ENCODE measurements at places on chromosomes 2 and 18. TPM values are rescaled to one million over a fixed set of nuclear protein-coding genes. Genes with fewer than 3 reads are reported as not detected.

Gene RIF1
- 55.0 TPM for total RNA-seq

DNA sequence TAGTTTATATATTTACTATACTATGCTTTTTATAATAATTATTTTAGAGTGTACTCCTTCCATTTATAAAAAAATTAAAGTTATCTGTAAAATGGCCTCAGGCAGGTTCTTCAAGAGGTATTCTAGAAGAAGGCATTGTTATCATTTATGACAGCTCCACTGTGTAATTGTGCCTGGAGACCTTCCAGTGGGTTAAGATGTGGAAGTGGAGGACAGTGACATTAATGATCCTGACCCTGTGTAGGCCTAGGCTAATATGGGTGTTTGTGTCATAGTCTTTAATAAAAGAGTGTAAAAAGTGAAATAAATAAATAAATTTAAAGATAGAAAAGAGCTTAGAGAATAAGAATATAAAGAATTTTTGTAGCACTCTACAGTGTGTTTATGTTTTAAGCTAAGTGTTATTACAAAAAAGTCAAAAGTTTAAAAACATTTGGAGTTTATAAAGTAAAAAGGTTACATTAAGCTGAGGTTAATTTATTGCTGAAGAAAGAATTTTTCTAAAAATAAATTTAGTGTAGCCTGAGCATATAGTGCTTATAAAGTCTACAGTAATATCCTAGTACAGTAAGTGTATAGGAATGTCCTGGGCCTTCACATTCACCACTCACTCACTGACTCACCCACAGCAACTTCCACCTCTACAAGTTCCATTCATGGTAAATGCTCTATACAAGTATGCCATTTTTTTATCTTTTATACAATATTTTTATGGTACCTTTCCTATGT lies 190.0 kb upstream of the SESTD1 start:
- H3K27ac ChIP-seq: no peak overlapping the region
- H3K36me3 ChIP-seq: no peaks in the 10 kb centered on the region
- H3K4me1 ChIP-seq: no peaks in the 10 kb centered on the region
- no peaks in the 10 kb centered on the region for H3K27me3 ChIP-seq

DNA sequence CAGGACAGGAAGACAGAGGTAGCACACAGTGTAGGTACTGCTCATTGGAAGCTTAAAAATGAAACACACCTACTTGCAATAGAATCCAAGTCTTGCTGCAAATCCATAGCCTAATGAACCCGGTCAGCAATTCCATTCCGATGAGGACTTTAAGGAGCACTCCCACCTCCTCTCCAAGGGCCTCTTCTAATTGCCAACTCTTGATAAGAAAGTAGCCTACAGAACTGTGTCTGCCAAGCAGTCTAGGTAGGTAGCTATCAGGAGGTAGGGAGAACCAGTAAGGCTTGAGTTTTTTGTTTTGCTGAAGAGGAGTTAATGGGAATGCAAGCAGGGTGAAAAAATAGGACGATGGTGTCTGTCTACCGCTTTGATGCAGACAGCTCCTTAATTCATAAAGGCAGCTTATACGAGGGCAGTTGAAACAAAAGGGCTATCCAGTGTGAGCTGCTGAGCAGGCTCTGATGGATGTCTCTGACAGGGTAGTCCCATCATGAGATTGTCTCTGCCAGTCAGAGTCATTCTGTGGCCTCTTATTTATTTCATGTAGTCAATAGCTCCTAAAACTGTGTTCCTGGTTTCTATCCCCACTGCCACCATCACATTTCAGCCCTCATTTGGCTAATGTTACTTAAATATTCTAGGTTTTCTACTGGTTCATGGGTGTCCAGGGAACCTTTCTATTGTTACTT lies 155.6 kb upstream of the DNMT3A start:
- H3K36me3 ChIP-seq: peaks cover 6% of the 10 kb centered on the region
- no peak overlapping the region for H3K27ac ChIP-seq
- no peak overlapping the region for H3K4me3 ChIP-seq

DNA sequence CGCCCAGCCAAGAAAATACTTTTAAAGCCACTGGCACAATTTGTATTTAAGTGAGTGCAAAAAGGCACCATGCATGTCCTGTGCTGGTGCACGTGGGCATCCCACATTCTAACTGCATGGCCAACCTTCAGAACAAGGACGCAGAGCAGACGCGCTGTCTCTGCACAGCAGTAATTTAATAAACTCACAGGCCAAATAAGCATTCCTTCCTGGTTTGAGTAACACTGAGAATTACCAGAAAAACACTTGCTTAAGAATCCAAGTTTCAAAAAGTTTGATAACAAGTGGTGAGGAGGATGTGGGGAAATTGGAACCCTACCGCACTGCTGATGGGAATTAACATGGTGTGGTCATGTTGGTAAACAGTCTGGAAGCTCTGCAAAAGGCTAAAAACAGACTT lies 38.7 kb downstream of the RPL31 start:
- no peak for DNase-seq
- peaks cover 7% of the 10 kb centered on the region for H3K36me3 ChIP-seq
- H3K4me3 ChIP-seq: no peak overlapping the region

- H3K4me1 ChIP-seq: peaks cover 6% of the 10 kb centered on the region
- H3K27me3 ChIP-seq: no peaks in the 10 kb centered on the region
- H3K4me3 ChIP-seq: no peak overlapping the region
- H3K36me3 ChIP-seq: no peaks in the 10 kb centered on the region
- no peak overlapping the region for H3K27ac ChIP-seq
- DNase-seq: no peak
These were observed 209.0 kb upstream of the KYNU start for GRCh38 chr2:142668420-142668819.

GRCh38 chr2:1995584-1995983 lies 251.3 kb upstream of the PXDN start:
- H3K4me1 ChIP-seq: no peaks in the 10 kb centered on the region
- no peaks in the 10 kb centered on the region for H3K36me3 ChIP-seq
- no peak for DNase-seq

DNA sequence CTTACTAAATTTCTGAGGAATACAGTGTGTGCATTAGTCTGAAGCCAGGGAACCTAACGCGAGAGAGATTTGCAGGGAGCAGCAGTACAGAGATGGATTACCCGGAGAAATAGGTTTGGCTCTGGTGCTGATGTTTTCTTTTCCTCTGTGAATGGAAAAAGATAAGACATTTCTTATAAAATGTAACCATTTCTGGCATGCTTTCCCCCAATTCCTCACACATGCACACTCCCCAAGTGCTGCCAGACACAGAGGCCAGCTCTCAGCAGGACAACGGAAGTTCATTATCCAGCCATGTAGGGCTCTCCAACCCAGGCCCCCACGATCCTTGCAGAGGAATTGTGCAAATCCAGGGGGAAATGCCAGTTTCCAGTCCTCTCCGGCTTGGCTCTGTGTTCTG lies 224.5 kb upstream of the MGAT5 start:
- H3K36me3 ChIP-seq: no peaks in the 10 kb centered on the region
- DNase-seq: no peak
- no peak overlapping the region for H3K4me3 ChIP-seq
- peaks cover 8% of the 10 kb centered on the region for H3K4me1 ChIP-seq
- no peak overlapping the region for H3K27ac ChIP-seq

- H3K27ac ChIP-seq: peak overlapping the region; percentile 72
- DNase-seq: no peak
- H3K4me1 ChIP-seq: peaks cover 17% of the 10 kb centered on the region
- peaks cover 49% of the 10 kb centered on the region for H3K36me3 ChIP-seq
These were observed 10.1 kb downstream of the SRSF7 start for GRCh38 chr2:38740851-38741731.

DNA sequence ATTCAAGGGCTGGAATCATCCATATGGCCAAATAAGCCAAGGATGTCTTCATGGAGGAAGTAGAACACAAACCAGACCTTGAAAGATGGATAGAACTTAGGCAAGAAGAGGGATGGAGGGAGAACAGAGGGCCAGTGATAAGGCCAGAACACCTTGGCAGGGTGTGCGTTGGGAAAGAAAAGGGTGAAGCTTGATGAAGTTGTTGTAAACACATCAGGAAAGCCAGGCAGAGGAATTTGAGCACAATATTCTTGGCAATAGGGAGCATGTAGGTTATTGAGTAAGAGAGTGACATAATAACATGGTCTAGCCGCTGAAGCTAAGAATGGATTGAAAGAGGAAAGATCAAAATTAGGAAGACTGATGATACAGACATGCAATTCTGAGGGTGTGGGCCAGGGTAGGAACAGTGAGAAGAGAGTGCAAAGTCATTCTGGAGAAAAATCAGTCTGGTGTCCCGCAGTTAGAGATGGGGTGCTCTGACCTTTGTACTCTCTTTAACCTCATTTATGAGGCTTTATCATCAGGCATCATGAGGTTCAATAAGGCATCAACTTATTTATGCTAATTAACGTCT lies 41.0 kb downstream of the SLC14A2 start:
- H3K36me3 ChIP-seq: no peaks in the 10 kb centered on the region
- DNase-seq: no peak
- H3K4me3 ChIP-seq: no peak overlapping the region
- no peak overlapping the region for H3K27ac ChIP-seq
